ENCODE measurements at places on chromosomes 2 and 18. TPM values are rescaled to one million over a fixed set of nuclear protein-coding genes. Genes with fewer than 3 reads are reported as not detected.

CROCC2 gene
- total RNA-seq = not detected

KCTD18 gene
- total RNA-seq = 13.0 TPM

DNA sequence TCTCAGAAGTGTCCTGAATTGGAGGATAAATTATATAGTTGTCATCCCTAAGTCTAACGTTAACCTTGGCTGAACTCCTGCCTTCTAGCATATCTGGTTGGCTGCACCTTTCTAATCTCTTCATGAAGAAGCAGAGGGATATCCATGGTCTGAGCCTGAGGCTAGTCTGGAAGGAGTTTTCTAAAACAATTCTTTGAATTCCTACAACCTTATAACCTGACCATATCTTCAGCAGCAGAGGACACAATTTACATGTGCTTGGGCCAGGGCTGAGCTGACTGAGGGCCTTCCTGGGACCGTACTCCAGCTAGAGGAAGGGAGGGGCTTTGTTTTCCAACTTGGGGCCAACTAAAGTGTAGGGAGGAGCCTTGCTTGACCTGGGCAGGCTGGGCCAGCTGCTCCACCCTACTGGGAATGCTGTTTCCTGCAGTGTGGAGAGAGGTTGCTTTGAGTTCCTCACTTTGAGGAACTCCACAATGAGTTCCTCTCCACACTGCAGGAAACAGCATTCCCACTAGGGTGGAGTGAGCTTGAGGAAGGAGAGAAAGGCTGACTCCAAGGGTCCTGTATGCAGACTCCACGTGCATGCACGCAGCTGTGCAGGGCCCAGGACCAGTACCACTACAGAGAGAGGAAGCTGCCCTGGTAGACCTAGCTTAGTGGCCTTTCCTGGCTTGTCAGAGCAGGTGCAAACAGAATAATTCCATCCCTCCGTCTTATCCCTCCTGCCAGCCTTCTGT, 19.6 kb downstream of the CEP68 start:
- H3K4me1 ChIP-seq = peaks cover 23% of the 10 kb centered on the region
- peaks cover 15% of the 10 kb centered on the region for H3K36me3 ChIP-seq
- H3K4me3 ChIP-seq = no peak overlapping the region
- peak overlapping the region; percentile 6 for H3K27ac ChIP-seq
- H3K27me3 ChIP-seq = no peaks in the 10 kb centered on the region

GRCh38 chr2:62195421-62196277, at the start of gene B3GNT2:
Gene B3GNT2, plus strand, starts transcription at chr2:62196115. Its CDS starts 26,106 bp downstream, at chr2:62222221.
- peaks cover 7% of the 10 kb centered on the region for H3K4me1 ChIP-seq
- H3K27me3 ChIP-seq = no peaks in the 10 kb centered on the region
- H3K36me3 ChIP-seq = no peaks in the 10 kb centered on the region

ANKRD36B gene
- 22.7 TPM for total RNA-seq

DNA sequence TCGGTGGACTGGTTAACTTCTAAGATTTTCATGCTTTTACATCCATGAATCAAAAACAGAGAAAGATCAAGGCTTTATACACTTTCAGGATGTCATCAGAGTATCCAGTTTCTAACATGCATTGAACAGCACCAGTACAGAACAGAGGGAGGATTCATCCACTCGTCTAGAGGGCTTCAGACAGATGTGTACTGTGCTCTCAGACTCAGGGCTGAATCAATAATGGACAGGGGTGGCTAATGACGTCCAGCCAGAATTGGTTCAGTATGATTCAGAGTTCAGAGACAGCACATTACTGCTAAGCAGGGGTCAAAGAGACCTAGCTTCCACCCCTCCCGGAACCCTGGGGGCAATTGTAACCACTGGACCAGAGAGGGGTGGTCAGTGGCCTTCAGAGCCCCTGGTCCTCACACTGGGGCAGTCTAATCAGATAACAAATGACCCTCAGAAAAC, 37.3 kb downstream of the RNU4ATAC start:
- no peak for DNase-seq
- H3K4me1 ChIP-seq = no peaks in the 10 kb centered on the region
- no peak overlapping the region for H3K4me3 ChIP-seq
- no peaks in the 10 kb centered on the region for H3K27me3 ChIP-seq

DNA sequence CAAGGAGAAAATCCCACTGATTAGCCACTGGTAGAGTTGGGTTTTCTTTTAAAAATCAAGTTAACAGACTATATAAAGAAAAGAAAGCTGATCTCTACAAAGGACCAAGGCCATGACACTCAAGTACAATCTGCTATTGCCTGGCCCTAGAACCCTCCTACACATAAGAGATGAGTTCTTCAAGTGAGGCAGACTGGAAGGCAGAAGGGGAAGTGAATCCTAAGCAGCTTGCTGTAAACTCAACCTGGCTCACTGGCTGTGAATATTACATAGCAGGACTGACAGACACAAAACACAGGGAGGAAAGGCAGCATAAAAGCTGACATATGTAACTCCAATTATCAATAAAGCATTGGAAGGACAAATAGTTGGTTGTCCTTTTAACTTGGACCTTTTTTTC, 65.4 kb downstream of the TRIP12 start:
- no peaks in the 10 kb centered on the region for H3K4me1 ChIP-seq
- no peak overlapping the region for H3K27ac ChIP-seq
- no peak for DNase-seq

GRCh38 chr18:47100212-47100831, 50.0 kb downstream of the HDHD2 start:
- no peaks in the 10 kb centered on the region for H3K27me3 ChIP-seq
- H3K36me3 ChIP-seq = no peaks in the 10 kb centered on the region
- no peaks in the 10 kb centered on the region for H3K4me1 ChIP-seq

DNA sequence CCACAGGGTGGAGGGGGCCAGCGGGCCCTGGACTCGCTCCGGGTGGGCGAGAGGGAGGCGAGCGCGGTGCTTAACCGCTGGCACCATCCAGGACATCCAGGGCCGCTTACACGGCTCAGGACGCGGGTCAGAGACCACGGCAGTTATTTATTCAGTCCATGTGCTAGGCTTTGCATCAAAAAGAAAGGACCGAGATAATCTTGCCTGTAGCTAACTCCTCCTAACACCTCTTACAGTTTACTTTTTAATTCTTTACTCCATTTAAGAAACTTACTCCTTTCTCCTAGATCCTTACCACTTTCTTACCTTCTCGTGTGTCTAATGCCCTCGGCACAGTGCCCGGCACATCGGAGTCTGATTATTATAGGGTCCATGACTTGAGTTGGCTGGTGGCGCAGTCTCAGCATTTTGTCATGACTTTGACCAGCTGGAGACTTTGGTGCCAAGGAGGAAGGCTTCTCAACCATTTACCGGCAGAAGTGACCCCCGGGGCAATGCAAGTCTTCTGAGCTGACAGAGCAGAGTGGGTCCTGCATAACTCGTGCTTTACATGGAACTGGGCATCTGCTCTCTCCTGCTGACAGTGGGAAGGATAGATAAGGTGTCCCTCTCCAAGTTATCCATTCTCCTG, 503 bp downstream of the ANXA4 start:
- peaks cover 4% of the 10 kb centered on the region for H3K36me3 ChIP-seq
- peak overlapping the region; percentile 82 for H3K27ac ChIP-seq
- DNase-seq = peak; percentile 29
- peaks cover 17% of the 10 kb centered on the region for H3K4me1 ChIP-seq
- H3K4me3 ChIP-seq = peak overlapping the region; percentile 85

DUSP2 gene
- total RNA-seq = 16.7 TPM

TMEM198 gene
- 1.1 TPM for total RNA-seq

DNA sequence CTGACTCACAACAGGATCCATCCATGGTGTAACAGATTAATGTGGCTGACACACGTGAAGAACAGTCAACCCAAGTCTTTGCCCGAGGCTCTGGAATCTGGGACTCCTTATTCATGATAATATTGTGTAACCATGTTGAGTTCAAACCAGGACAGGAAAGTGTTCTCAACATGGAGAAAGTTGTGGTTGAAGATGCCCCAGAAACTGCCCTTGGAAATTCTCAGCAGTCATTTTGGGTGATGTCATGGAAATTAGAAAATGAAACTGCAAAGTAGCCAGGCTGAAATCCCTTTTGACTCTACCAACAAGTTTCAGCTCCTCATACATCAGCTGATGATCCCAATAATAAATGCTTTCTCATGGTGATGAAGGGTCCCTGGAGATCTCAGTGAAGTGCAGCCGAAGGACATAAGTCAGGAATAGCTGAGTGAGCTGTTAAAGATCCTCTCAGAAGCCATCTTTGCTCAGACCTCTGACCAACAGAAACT, 307.7 kb downstream of the TNS1 start:
- no peak overlapping the region for H3K27ac ChIP-seq
- no peaks in the 10 kb centered on the region for H3K4me1 ChIP-seq
- peak; percentile 40 for DNase-seq
- no peak overlapping the region for H3K4me3 ChIP-seq
- H3K27me3 ChIP-seq = no peaks in the 10 kb centered on the region
- no peaks in the 10 kb centered on the region for H3K36me3 ChIP-seq

ANKRD62 gene
- total RNA-seq = not detected

DNA sequence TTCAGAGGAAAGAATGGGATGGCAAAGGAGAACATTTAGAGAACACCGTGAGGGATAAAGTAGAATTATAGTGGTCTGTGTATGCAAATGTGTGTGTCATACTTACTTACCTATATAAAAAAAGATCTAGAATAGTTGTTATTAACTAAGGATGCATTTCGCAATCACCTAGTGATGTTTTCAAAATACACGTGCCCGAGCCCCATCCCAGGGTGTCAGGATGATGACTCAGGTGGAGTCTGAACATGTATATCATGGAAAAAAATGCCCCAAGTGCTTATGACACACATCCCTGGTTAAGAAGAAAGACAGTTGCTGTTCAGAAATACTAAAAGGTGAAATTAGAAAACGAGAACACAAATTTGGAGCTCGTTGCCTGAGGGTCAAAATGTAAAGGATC, 109.0 kb downstream of the CERS6 start:
- no peaks in the 10 kb centered on the region for H3K36me3 ChIP-seq
- no peaks in the 10 kb centered on the region for H3K4me1 ChIP-seq
- no peak overlapping the region for H3K27ac ChIP-seq
- peak; percentile 61 for DNase-seq
- H3K4me3 ChIP-seq = no peak overlapping the region

- H3K27ac ChIP-seq = no peak overlapping the region
- H3K4me3 ChIP-seq = no peak overlapping the region
- peak; percentile 72 for DNase-seq
- H3K4me1 ChIP-seq = no peaks in the 10 kb centered on the region
Observed at GRCh38 chr2:221596192-221596591, 24.1 kb upstream of the EPHA4 start.

- H3K4me3 ChIP-seq = no peak overlapping the region
- no peaks in the 10 kb centered on the region for H3K27me3 ChIP-seq
- no peak overlapping the region for H3K27ac ChIP-seq
- no peaks in the 10 kb centered on the region for H3K36me3 ChIP-seq
- H3K4me1 ChIP-seq = peaks cover 4% of the 10 kb centered on the region
Observed at GRCh38 chr2:85736456-85737355, 17.1 kb upstream of the ATOH8 start.

DSG2 gene
- 21.1 TPM for total RNA-seq

CRYGC gene
- total RNA-seq = not detected

GRCh38 chr2:202750763-202751427, 116.1 kb downstream of the FAM117B start:
- peaks cover 7% of the 10 kb centered on the region for H3K4me1 ChIP-seq
- H3K4me3 ChIP-seq = no peak overlapping the region

CRYBA2 gene
- total RNA-seq = 6.4 TPM

DNA sequence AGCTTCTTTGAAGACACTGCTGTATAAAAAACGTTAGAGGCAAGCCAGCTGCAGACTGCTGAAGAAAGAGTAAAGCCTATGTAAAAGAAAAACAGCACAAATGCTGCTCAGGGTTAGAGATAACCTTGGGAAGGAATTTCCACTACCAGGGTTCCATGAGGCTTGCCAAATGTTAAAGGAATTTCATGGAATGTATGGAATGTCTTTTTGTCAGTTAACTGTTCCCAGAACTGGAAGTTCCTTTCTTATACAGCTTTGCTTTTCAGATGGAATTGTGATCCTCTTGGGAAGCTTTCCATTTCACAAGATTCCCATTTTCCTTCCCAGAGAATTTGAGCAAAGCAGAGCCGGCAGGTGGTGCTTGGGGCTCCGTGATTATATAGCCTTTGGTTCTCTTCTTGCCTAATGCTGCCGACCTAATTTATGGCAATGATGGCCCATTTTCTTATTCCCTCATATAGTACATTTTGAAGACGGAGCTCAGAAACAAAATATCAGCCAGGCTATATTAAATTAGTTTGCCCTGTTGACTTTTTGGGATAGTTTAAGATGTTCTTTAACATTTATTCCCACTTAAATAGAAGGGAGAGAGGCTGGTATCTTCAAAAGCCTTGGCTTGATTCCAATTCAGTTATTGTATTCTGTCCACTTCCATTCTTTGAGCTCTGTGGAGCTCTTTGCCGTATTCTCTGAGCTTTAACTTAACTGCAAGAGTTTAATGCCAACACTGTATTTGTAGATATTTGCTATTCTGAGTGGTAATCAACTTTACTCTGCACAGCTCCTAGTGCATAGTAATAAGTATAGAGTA, 162.3 kb downstream of the PHLPP1 start:
- DNase-seq = peak; percentile 23
- H3K27me3 ChIP-seq = no peaks in the 10 kb centered on the region
- H3K36me3 ChIP-seq = no peaks in the 10 kb centered on the region
- no peak overlapping the region for H3K27ac ChIP-seq
- H3K4me1 ChIP-seq = peaks cover 26% of the 10 kb centered on the region
- H3K4me3 ChIP-seq = no peak overlapping the region

- no peak overlapping the region for H3K27ac ChIP-seq
- no peak for DNase-seq
- H3K4me1 ChIP-seq = peaks cover 6% of the 10 kb centered on the region
- peak overlapping the region; percentile 95 for H3K4me3 ChIP-seq
Observed at GRCh38 chr18:46096651-46097300, 1.3 kb downstream of the ATP5F1A start.

DNA sequence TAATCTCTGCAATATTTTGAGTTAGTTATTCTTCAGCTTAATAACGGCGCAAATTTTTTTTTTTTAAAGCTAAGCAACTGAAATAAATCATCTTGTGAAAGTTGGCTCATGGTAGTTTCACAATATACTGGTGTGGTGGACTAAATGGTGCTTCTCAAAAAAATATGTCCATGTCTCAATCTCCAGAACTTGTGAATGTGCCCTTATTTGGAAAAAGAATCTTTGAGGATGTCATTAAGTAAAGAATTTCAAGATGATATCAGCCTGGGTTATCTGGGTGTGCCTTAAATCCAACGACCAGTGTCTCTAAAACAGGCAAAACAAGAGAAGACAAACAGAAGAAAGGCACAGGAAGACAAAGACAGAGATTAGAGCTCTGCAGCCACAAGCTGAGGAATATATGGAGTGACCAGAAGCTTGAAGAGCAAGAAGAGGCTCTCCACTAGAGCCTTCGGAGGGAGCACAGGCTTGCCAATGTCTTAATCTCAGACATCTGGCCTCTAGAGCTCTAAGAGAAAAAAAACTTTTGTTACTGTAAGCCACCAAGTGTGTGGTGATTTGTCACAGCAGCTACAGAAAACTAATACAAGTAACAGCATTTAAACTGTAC, 71.4 kb downstream of the HNMT start:
- H3K4me3 ChIP-seq = no peak overlapping the region
- no peak overlapping the region for H3K27ac ChIP-seq
- H3K4me1 ChIP-seq = no peaks in the 10 kb centered on the region
- H3K27me3 ChIP-seq = no peaks in the 10 kb centered on the region
- no peaks in the 10 kb centered on the region for H3K36me3 ChIP-seq

GRCh38 chr2:163123526-163123925, 285.0 kb upstream of the KCNH7 start:
- no peaks in the 10 kb centered on the region for H3K36me3 ChIP-seq
- no peaks in the 10 kb centered on the region for H3K4me1 ChIP-seq
- H3K4me3 ChIP-seq = no peak overlapping the region
- peak; percentile 38 for DNase-seq

GRCh38 chr18:67735506-67735905, 219.0 kb upstream of the DSEL start:
- peaks cover 29% of the 10 kb centered on the region for H3K4me1 ChIP-seq
- no peaks in the 10 kb centered on the region for H3K27me3 ChIP-seq
- DNase-seq = no peak
- H3K36me3 ChIP-seq = no peaks in the 10 kb centered on the region

- peak overlapping the region; percentile 40 for H3K4me3 ChIP-seq
- peak overlapping the region; percentile 98 for H3K27ac ChIP-seq
- peak; percentile 99 for DNase-seq
- no peaks in the 10 kb centered on the region for H3K36me3 ChIP-seq
Observed at GRCh38 chr2:43041661-43042360, 184.6 kb downstream of the ZFP36L2 start.
